NCI-H1048 (cell line): ENCODE measurements at places on chromosomes 5 and 9.

DNA sequence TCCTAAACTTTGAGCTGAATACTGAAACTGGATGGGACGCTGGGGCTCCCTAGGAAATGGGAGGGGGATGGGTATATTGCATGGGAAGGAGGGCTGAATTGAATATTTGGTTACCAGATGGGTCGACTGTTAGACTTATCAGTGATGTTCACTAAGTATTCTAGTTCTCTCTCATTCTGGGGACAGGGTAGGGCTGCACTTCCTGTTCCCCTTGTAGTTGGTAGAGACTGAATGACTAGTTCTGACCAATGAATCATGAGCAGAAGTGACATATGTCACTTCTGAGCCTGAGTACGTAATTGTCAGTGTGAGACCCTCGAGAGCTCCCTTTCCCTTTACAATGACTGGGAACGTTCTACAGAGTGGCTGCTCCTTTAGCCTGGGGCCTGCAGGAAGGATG is 55.5 kb upstream of the DMRT1 start:
- no peak for DNase-seq

DNA sequence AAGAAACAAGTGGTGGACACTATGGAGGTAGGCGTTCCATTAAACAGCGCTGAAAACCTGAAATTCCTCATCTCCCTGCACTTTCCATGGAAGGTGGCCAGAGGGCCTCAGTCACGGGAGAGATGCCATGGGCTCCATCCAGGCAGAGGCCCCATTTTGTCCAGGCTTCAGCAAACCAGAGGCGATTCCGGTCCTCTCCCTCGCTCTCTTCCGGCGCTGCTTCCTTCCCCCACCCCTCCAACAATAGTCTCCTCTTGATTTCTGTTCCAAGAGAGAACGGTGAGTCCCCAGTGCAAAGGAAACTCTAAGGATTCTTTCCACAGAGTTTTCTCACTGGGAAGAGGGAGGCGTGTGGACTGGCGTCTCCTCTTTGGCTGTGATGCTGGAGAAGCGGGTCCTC is 7.5 kb downstream of the ZNF366 start:
- no peak for DNase-seq

DNA sequence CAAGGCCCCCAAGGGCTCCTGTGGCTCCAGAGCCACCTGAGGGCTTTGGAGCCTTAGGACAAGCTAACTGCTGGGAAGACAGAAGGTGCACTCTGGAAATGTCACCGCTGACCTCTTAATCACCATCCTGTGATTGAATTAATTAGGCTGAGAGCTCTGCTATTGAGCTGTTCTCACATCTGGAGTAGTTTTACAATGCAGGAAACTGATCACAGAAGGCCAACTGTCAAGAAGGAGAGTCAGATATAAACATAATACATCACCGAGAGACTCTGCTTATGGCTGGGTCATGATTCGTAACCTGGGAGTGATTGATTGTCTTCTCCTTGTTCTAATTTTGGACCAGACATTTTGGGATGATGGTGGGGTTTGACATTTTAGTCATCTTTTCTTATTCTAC is 226.1 kb downstream of the SLIT3 start:
- no peak for DNase-seq

DNA sequence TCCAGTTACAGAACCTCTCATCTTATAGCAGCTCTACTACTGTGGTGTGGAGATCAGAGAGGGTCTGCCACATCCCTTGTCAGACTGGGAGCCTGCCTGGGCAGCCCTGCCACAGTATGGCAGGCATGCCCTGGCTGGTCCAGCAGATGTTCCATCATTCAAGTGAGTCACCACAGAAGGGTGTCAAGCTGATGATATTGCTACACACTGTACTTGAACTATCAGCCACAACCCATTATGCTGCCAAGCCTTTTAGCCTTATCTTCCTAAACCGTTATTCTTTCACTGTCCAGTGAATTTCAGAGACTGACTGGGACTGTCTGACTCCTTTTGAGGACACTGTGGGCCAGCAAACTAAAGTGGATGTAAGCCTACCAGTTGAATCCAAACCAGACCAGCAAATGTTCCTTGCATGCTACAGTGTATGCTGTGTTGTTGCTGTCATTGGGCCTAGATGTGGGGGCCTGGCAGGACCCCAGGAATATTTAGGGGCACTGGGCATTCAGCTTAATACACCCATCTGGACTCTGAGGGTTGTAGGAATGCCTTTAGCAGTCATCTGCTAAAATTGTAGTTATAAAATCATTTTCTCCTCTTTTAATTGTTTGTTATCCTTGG is 202.6 kb downstream of the NR3C1 start:
- no peak for DNase-seq

- no peak for DNase-seq
These were observed 162.5 kb upstream of the GAS1 start for GRCh38 chr9:87109851-87110250.

GRCh38 chr9:18756712-18757125 is 276.3 kb downstream of the SAXO1 start:
- DNase-seq = no peak

- no peak for DNase-seq
These were observed 346 bp downstream of the ATOX1 start for GRCh38 chr5:151758141-151758429.

DNA sequence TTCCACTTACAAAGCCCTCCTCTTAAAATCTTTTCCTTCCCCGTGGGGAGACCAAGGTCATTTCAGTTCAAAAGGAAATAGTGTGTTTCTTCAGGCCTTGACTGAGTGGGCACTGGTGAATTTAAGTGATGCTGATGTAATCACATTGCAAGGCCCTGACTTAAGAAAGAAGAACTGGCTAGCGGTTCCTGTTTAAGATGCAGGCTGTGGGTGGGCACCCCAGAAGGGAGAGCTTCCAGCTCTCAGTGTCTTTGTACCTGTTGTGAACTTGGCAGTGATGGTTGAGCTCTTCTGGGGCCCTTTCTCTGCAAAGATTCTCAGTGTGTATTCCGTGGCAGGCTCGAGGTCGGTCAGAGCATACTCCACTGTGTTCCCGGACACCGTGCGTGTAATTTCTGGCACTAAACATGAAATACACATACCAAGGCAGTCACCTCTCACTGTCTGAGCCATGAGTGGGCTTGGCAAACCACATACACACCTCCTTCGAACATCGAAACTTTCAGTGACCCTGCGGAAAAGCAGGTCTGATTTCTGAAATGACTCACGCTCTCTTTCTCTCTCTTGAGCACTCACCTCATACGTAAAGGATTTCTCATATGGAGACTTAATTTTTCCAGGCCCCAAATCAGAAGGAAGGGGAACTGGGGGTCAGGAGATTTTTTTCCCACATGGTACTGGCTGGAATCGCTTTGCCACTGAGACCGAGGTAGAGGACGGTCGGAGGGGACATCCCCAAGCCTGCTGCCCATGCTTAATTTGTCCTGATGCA is 81.9 kb downstream of the TNC start:
- DNase-seq = no peak

GRCh38 chr5:160629003-160629402 is 207.3 kb downstream of the PTTG1 start:
- no peak for DNase-seq

DNA sequence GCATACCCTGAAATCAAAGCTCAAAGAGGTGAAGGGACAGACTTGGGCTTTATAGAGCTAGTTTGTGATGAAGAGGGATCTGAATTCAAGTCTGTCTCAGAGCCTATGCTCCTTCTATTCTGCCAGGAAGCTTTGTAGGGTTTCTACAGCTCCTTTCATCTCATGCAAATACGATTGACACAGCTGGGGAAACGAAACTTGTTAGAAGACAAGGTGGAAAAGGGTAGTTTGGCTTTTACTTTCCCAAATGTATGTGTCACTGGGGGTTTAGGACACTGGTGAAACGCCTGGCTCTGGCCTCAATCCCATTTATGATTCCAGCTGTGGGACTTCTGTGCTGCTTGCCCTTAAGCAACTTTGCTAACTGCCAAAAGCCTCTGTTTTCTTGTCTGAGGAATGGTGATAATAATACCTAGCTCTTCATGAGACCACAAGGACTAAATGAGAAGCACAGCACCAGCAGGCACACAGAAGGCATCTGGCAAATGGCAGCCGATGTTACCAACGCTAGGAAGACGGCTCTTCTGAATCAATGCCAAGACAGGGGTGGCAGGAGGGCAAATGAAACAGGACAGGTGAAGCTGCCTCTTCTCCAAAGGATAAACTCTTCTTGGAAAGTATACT is 70.3 kb upstream of the EQTN start:
- no peak for DNase-seq

- DNase-seq = no peak
These were observed 2.0 kb downstream of the NIPBL start for GRCh38 chr5:36878392-36879082.

GRCh38 chr5:67983251-67984110 is 232.1 kb upstream of the PIK3R1 start:
- no peak for DNase-seq

DNA sequence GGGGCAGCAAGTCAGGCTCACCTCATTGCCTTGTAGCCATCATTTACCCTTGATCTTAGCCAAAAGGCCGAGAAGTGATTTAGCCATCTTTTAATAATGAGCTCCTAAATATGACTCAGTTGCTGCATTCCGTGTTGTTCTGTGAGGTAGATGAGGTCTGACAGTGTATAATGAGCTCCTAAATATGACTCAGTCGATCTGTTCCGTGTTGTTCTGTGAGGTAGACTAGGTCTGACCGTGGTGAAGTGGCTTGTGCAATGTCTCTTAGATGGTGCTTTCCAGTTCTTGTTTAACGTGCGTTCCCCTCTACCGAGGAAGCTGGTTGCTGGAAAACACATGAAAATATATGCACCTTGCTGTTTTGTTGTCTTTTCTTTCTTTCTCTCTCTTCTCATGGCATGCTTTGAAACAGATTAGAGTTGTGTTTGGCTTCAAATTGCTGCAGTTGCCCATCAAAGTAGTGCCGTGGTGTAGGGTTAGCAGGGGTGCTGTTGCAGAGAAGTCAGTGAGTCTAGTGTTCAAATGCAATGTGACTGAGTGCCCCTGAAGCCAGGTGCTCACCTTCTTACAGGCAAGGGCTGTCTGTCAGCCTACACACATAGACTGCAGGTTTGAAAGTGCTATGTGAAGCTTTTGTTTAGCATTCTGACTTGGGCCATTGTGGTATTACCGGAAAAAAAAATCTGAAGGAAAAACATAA is 118.6 kb downstream of the KDM4C start:
- no peak for DNase-seq

DNA sequence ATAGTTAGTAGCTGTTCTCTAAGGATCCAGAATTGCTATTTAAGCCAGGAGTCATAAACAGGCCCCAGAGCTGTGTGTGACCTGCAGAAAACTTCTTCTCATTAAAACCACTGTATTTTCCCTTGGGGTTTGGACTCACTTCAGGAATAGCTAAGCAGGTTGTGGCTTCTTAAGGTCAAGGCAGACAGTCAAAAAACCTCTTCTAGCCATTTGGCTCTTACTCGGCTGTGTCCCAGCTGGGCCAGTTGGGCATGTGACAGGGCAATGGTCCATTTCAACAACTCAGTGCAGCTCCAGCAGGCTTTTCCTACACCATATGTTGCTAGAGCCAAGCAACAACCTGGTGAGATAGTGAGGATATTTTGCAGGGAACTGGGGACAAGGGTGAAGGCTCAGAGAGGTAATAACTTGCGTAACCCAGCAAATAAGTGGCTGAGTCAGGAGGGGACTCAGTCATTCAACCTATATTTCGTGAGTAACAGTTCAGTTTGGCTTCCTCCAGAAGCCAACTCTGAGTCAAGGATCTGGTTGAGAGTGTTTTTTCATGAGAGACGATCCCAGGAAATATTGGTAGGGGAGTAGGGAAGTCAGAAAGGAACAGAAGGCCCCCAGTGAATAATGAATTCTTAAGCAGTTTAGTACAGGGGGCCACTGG is 115.4 kb upstream of the PPP2R2B start:
- no peak for DNase-seq

DNA sequence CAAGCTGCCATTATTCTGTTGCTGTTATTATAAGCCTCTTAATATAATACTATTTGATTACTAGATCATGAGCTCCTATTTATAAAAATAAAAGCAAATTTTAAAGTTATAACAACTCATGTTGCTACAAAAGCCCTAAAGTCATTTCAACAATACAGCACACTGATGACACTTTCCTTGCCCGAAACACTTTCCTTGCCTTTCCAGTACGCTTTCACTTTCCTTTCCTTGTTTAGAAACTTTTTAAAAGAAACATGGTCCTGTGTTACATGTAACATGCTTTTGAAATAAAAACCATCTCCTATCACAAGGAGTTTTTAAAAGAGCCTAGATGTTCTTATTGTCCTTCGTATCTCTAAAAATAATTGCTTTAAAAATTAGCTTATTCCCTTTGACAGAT is 688.4 kb downstream of the PTPRD start:
- DNase-seq = no peak

- DNase-seq = no peak
These were observed 80.4 kb downstream of the KDM4C start for GRCh38 chr9:6838158-6838557.

DNA sequence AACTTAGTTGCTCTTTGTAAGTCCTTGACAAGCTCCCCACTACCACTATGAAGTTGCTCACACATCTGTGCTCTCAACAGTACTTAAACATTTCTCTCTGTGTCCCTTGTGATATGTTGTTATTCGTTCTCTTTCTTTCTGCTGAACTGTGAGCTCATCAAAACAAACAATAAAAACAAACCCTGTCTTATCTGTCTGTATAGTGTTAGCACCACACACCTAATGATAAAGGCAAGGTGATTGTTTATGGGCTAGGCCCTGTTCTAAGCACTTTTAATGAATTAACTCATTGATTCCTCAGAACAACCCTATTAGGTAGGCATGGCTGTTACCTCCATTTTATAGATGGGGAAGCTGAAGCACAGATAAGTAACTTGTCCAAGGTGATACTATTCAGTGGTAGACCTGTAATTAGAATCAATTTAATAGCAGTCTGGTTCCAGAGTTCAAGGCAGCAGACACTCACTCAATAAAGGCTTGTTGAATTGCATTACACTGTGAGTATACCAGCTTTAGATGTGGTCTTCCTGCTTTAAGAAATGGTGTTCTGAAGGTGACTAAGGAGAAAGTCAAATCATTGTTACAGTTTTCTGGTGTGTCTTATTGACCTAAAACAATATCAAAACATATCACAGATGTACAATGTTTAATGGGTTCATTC is 153.6 kb upstream of the ELL2 start:
- no peak for DNase-seq

- DNase-seq = no peak
These were observed 413.2 kb downstream of the CETN3 start for GRCh38 chr5:89996335-89996734.

DNA sequence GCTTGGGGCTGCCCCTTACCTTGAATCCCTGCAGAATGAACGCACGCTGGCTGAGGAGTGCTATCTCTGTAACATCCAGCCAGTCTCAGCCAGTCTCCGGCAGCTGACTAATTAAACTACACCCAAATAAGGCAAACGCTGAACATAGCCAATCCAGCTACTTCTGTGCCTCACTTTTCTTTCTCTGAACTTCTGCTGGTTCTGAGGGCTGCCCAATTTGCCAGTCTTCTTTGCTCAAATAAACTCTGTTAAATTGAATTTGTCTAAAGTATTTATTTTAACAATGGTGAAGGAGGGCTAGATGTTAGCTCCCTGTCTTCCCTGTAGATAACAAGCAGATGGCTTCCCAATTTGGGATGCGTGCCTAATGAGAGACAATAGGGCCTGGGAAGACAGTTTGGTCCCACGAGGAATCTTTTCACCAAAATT is 154.0 kb upstream of the NFIL3 start:
- no peak for DNase-seq
